Stimulated activated CD8-positive, alpha-beta memory T cell treated with anti-CD3 and anti-CD28 coated beads, Interleukin-4, amount 100 ng/mL, for 1 hour (primary cell): ENCODE measurements at places on chromosomes 3 and 15.

GRCh38 chr3:120432150-120432860 lies 18.5 kb downstream of the FSTL1 start:
- no peak for DNase-seq

GRCh38 chr15:25734680-25735355 lies 128.3 kb downstream of the ATP10A start:
- DNase-seq = no peak

DNA sequence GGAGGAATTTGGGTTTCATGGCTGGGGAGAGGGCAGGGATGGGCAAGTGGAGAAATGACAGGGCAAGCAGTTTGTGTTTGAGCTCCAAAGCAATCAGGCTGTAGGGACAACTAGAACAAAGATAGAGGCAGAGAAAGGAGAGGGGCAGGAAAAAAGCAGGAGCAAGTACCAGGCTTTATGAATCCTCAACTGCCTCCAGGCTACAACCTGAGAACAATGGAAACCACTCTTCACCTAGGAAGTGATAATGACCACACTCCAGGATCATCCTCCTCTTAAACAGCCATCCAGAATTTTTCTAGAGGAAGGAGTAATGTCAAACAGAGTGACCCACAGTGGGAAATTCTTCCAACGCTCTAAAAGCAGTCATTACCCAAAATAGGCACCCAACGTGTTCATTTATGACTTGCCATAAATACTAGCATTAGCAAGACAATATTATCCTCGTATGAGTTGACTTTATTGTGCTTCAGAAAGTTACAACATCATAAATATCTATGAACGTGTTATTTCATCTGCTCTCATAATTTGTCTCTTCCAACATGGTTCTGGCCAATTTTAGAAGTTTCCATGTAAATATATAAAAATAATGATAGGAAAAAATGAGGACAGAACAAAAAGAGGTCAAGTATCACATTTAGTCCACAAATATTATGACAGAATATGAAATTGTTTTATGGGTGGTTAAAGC lies 50.5 kb downstream of the TNFAIP8L3 start:
- DNase-seq = no peak

GRCh38 chr3:189710620-189711402 lies 79.6 kb downstream of the TP63 start:
- no peak for DNase-seq

- DNase-seq = no peak
Measured at GRCh38 chr15:30992249-30992864, 929 bp upstream of the MTMR10 start.

DNA sequence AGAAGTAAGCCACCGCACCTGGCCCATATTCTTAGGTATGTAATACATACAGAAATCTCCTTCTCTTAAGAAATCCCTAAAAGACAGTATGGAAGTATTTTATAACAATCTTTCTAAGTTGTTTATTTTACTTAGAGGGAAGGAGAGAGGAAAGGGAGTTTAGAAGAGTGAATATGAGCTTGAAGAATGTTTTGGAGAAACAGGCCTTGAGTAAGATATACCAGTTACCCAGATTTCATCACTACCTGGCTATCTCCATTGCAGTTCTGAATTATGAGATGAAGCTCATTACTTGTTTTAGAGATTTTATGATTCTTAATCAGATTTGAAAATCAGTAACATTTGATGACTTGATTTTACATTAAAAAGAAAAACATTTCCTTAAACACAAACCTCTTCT lies 71.9 kb downstream of the DCUN1D1 start:
- DNase-seq = no peak

DNA sequence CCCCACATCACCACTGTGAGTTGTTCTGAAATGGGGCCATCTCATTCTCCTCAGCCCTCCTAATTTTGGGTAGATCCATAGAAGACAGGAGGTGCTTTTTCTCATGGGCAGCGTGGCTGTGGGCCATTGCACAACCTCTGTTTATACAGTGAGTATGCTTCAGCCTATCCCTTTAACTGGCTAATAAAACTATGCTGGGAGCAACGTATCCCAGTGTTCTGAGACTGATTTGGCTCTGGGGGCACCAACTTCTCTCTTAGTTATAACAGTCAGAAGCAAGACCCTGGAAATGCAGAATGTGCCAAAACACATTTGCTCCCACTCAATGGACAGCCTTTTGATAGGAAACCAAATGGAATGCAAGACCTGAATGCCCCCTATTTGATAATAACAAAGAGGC lies 97.1 kb upstream of the ICE2 start:
- no peak for DNase-seq

- no peak for DNase-seq
Measured at GRCh38 chr15:78992416-78993256, 47.8 kb upstream of the CTSH start.

DNA sequence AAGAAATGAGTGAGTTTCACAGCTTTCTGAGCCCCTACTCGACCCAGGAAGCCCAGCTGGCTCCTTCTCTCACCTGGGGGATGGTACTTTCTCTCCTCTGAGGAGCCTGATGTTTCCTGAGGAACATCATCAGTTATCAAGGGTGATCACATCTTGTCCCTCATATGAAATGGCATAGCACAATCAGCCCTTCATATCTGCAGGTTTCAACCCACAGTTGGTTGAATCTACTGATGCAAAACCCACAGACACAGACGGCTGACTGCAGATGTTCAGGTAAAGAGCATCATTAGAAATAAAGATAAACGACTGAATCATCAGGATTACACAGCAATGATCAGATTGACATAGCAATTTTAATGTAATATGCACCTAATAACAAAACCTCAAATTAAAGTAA lies 93.6 kb upstream of the OSTN start:
- DNase-seq = no peak

DNA sequence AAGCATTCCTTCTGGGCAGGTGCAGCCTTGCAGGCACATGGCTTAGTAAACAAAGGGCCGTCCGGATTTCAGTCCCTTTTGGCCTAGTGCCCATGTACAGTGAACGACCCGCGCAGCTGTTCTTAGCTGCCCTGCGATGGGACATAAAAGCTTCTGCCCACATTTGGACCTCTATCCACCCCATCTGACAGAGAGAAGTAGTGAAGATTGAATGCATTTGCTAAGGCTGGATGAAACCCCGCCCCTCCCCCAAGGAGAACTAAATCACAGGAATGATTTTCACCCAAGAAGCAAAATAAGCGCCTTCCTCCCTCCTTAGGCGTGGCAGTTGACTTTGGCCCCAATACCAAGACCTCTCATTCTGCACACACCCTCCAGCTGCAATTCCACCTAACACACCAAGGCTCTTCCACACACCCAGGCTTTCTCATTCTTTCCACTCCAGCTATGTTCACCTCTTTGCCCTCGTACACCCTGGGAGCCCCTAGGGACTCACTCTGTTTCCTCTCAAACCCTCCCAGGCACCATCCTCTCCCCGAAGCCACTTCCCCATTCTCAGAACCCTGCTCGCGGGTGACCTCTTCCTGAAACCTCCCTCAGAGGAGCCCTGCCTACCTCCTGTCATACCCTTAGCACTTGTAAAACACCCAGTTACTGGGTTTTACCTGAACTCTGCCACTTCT lies 14.1 kb upstream of the HRH1 start:
- no peak for DNase-seq

DNA sequence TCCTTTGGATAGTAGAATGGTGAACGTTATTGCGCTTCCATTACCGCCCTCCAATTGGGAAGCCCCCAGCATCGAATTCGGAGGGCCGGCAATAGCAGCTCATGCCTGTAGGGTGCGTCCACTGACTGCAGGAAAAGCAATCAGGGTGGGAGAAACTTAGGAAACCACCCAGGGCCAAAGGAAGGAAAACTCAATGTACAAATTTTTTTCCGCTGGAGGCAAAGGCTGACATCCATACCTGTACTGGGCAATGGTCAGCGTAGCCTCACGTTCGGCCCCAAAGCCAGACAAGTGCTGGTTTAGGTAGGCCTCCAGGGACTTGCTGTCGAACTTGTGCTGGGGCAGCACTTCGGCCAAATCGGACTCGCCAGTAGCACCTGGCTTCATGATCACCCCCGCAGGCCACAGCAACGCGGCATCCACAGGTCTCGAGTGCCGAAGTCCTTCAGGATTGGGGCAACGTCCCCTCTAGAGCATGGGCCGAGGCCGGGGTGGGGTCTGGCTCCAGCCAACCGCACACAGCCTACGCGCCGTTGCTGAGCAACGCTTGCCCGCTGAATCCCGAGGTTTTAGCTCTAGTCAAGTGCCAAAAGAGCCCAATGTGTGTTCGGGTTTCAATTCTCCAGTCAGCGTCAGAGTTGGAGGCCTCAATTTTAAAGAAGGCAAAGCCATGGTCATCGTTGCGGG lies at the start of gene ACAD11:
Gene ACAD11, minus strand, starts transcription at position 445 of the 687 bp plus-strand sequence. Its CDS starts 58 bp downstream, at position 387.
- DNase-seq = no peak

- DNase-seq = no peak
Measured at GRCh38 chr15:84586696-84587095, 14.1 kb upstream of the ZSCAN2 start.

DNA sequence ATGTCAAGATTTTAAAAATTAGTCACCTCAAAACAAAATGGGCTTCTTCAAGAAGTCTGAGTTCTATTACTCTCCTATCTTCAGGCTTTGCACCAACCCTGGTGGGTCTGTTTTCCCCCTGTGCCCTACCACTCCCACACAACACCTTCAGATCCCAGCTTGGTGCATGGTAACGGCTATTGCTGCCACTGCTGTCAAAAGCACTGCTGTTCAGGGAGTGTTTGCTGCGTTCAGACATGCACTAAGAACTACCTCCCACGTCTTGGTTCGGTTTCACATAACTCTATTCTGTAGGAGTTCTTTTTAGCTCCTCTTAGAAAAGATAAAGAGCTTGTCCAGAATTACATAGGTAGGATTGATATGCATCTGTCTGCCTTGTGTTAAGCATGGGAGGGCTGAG lies 799.2 kb downstream of the NR2F2 start:
- DNase-seq = no peak

DNA sequence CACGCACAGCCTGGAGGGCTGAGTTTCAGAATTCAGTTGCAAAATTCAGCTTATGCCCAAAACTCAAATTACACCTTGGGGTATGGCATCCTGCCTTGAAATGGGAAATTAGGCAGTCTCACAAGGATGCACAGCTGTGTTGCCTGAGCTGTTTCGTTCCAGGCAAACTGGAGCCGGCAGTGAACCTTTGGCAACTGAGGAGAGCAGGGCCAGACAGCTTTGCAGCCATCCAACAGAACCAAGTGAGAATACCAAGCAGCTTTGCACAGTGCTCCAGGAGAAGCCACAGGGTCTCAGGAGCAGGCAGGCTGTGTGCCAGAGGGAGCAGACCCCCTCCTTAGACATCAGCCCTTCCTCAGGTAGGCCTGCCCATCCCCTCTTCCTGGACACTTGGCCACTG lies 32.5 kb upstream of the BFSP2 start:
- DNase-seq = no peak

GRCh38 chr3:37447732-37448131 lies 273.4 kb upstream of the LRRFIP2 start:
- DNase-seq = no peak

DNA sequence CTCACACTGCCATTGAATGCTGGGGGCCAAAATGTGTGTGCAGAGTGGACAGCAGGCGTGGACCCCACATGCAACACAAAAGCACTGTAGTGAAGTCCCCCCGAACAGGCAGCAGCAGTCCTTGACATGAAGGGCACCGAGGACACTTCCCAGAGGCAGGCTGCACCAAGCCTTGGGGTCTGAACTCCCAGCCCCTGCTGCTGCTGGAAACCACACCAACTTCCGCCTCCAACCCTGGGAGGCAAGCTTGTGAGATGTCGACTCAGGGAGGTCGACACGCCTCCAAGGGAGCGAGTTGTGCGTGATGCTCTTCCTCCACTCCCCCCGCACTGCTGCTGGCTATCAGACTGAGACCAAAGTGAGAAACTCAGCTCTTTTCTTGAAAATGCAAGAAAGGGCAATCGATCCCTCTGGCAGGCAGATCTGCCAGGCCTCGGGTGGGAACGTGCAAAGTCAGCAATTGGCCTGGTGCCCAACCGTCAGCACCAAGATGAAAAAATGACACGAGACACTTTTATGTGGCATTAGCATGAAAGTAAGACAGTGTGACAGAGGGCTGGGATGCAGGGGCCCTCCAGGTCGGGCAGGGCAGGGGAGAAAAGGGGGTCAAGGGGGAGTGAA lies 43.6 kb downstream of the WHAMM start:
- DNase-seq = no peak

- DNase-seq = no peak
Measured at GRCh38 chr3:111936191-111936841, 42.5 kb upstream of the ABHD10 start.

DNA sequence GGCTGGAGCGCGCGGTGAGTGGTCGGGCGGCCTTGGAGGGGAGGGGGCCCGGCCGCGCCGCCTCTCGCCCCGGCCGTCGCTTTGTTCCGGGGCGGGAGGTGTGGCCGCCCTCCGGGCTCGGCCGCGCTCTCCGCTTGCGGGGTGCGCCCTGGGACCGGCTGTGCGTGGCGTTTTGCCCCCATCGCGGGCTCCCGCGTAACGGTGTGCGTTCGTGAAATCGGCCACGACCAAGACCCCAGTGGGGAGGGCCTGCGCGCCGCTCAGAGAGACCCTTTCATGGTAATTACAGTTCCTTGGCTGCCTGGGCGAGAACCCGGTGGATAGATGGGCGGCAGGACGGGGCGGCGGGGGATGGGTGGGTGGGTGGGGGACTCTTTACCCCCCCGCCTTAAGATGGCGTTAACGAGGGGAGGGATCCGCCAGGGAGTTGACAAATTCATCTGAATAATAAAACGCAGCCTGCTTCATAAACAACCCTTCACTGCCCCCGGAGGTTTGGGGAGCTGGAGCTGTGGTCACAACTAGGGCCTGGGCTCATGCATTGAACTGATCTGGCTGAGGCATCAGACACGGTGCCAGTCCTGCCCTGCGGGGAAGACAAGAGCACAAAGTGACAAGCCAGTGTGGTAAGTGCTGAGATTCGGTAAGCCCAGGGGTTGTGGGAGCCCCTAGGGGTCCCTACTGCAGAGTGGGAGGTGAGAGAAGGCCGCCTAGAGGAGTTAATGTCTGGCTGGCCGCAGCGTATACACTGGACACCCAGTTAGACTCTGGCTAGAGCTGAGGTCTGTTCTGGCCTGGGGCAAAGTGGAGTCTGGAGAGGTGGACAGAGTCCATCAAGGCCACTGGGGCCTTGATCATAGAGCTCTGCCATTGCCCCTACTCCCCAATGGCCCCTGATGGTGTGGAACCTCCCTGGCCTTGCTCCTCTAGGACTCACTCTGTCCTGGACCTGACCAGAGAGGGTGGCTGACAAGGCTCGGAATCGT lies 668 bp downstream of the MRAS start:
- no peak for DNase-seq

DNA sequence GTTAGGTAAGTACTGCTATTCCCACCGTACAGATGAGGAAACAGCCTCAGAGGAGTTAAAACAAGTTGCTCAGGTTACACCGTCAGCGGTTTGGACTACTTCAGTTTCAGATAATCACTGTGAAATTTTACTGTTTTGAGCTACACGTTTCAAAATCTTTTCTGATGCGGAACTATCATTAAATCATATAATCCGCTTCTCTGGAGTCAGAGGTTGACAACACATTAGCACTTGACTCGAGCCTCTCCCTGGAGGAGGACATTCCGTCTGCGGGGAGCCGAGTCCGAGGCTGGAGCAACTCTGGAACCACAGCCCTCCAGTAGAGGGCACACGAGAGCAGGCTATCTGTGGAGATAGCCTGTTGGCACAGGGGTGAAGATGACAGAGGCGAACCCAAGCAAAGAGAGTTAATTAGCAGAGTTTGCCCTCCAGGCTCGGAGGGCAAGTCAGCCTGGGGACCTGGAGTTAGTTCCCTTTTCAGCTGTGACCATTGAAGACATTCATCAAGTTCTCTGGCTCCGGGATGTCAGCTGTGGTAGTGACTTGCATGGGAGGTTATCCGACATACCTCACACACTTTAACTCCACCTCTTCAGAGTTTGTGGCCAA lies 131.2 kb downstream of the IGF1R start:
- peak; percentile 42 for DNase-seq

GRCh38 chr3:180123928-180124327 lies 87.2 kb upstream of the PEX5L start:
- DNase-seq = no peak
